ENCODE measurements at places on chromosomes 3 and 15. TPM values are rescaled to one million over a fixed set of nuclear protein-coding genes. Genes with fewer than 3 reads are reported as not detected.
A peak's percentile ranks its signal among the peaks of the same experiment; 100 is the strongest.

MITF gene
- total RNA-seq = 22.9 TPM

ARPIN gene
- 8.9 TPM for total RNA-seq

TMCO5A gene
- not detected for total RNA-seq

EPHA3 gene
- not detected for total RNA-seq

GOLGA6L7 gene
- total RNA-seq = not detected

UPK1B gene
- total RNA-seq = not detected

STARD9 gene
- 1.4 TPM for total RNA-seq

AADACL2 gene
- not detected for total RNA-seq

LMAN1L gene
- total RNA-seq = not detected

PDCD7 gene
- 18.2 TPM for total RNA-seq

A4GNT gene
- not detected for total RNA-seq

KBTBD8 gene
- 3.0 TPM for total RNA-seq

ZNF445 gene
- total RNA-seq = 4.6 TPM

PLSCR5 gene
- not detected for total RNA-seq

DNAH1 gene
- total RNA-seq = 3.1 TPM

MEGF11 gene
- 0.02 TPM for total RNA-seq

GABRB3 gene
- not detected for total RNA-seq

CISH gene
- 1.1 TPM for total RNA-seq

TRAIP gene
- total RNA-seq = 16.1 TPM

SLC38A3 gene
- total RNA-seq = not detected

LINGO1 gene
- 0.60 TPM for total RNA-seq

P2RY1 gene
- total RNA-seq = 0.19 TPM

- DNase-seq = peak; percentile 2
These were observed 25.3 kb upstream of the SI start for GRCh38 chr3:165103616-165104015.

- peak; percentile 39 for DNase-seq
These were observed 801 bp downstream of the ARHGAP31 start for GRCh38 chr3:119294696-119295671.

DNA sequence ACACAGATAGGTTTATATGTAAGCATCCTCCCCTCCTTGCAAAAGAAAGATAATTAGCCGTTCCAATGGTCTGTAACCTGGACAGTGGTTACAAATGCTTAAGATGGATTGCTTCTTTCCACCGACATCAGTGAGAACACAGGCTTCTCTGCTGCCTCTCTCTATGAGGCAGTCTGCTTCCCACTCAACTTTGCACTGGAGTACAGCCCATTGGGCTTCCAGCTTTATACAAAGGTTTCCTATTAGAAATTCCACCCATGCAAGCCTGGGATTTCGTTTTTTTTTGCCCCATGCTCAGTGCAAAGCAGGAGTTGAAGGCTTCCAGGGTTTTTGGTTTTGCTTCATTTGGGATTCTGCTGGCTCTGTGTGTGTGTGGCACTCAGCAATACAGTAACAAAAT is 47.3 kb upstream of the C3orf22 start:
- no peak for DNase-seq

- no peak for DNase-seq
These were observed 221.7 kb upstream of the CMC1 start for GRCh38 chr3:28019740-28020139.

- peak; percentile 25 for DNase-seq
These were observed 330.9 kb upstream of the C2CD4B start for GRCh38 chr15:62495670-62496614.

DNA sequence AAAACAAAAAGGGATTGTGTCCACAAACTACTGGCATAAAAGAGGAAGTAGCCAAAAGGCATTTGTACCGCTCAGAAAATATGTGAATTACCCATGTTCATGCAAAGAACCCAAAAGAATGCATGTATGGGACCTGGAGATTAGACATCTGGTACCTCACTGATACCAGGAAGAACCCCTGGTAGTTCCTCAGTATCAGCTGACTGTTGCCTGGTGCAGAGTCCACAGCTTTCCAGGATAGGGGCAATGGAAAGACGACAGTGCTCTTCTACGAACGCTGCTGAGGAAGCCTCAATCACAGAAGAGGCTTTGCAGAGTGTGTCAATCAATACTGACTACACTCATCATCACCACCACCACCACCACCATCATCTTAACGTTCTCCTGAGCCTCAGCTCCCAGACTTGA is 63.3 kb downstream of the ATP8B4 start:
- DNase-seq = no peak

DNA sequence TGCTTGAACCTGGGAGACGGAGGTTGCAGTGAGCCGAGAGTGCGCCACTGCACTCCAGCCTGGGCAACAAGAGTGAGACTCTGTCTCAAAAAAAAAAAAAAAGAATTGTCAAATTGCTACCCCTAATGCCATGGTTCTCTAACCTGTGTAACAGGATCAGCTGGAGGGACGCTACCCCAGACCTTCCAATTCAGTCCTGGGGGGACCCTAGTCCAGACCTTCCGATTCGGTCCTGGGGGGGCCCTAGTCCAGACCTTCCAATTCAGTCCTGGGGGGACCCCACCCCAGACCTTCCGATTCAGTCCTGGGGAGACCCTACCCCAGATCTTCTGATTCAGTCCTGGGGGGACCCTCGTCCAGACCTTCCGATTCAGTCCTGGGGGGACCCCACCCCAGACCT is 29.8 kb upstream of the MUC20 start:
- no peak for DNase-seq

- peak; percentile 82 for DNase-seq
These were observed 41.0 kb upstream of the PRICKLE2 start for GRCh38 chr3:64266065-64266931.

GRCh38 chr15:29550834-29551465 is 271.3 kb downstream of the TJP1 start:
- no peak for DNase-seq

DNA sequence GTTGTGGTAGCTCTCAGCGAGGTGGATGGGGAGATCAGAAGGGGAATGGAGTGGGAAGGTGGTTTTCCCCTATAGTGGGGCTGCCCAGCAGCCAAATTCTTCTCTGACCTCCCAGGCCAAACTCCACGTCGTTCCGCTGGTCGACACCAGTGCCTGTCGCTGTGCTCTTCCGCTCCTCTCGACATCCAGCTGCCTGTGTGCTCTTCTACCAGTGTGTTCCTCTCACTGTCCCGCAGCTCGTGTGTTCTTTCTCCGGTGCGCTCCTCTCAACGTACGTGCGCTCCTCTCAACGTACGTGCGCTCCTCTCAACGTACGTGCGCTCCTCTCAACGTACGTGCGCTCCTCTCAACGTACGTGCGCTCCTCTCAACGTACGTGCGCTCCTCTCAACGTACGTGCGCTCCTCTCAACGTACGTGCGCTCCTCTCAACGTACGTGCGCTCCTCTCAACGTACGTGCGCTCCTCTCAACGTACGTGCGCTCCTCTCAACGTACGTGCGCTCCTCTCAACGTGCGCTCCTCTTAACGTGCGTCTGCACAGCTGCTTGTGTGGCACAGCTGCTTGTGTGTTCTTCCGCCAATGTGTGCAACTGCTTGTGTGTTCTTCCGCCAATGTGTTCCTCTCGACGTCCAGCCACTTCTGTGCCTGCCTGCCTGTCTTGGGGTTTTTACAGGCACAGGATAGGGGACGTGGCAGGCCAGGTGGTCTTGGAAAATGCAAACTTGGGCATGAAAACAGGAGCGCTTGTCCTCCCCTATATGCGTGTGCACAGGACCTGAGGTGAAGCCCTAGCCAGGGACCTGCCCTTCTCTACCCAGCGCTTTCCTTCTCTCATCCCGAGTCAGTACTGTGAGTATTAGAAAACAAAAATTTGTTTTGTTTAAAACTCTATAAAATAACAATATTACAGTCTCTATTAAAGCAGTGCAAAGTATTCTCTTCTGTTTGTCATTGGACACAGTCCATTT is 991.1 kb downstream of the GBE1 start:
- DNase-seq = no peak

DNA sequence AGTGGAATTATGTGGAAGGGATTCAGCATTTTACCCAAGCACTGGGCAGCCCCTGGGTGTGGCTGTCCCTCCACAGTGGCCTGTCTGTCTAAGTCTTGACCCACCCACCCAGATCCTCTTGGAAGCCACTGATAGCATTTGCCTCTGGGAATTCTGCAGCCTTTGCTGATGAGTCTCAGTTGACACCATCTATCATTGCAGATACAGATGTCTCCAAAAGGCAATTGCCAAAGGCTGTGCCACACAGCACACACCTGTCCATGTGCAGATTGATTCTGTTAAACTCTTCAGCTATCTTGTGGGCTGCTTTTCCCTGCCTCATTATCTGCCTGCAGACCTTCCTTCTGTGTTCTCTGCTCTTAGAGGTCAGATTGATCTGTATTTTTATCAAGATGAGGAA is 18.1 kb downstream of the CX3CR1 start:
- no peak for DNase-seq

DNA sequence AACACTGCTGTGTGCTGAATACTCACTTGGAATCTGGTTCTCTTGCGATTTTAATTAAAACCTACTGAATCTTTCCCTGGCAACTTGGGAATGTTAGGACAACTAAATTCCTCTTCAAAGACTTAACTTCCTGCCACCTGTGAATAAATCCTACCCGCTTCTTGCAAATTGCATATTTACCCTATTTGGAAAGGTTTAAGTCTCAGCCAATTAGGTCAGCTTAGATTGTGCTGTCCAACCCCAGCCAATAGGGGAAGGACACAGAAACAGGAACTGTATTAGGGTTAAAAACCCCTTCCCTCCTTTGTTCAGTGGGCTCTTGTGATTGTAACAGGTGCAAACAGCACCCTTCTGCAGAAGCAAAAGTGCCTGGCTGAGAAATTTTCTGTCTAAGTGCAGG is 38.6 kb upstream of the FSTL1 start:
- DNase-seq = no peak

- DNase-seq = no peak
These were observed at the start of gene RYR3 for GRCh38 chr15:33310481-33311311. Gene RYR3 (plus strand): TSS chr15:33310967. CDS start chr15:33311046, 79 bp downstream.

- DNase-seq = peak; percentile 36
These were observed 309.6 kb downstream of the TUSC7 start for GRCh38 chr3:117019082-117019713.

GRCh38 chr3:46677411-46677726 is 16.1 kb downstream of the ALS2CL start:
- no peak for DNase-seq

- peak; percentile 45 for DNase-seq
These were observed 6.0 kb downstream of the CCR2 start for GRCh38 chr3:46359733-46360493.

DNA sequence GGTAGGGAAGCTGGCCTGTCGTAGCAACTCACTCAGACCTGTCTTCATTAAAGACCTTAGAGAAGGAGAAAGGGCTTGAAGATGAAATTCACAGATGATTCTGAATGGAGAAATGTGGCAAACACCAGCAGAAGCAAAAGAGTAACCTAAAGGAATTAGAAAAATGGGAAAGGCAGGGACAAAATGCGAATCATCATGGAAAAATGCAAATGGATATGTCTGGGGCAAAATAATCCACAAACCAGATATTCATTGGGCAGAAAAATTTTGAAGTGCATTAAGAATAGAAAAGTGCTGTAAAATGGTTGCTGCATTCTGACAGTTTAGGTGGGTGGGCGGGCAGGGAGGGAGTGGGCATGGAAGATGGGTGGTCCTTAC is 156.9 kb upstream of the RASGRP1 start:
- no peak for DNase-seq

- DNase-seq = no peak
These were observed 710.1 kb downstream of the SQOR start for GRCh38 chr15:46344915-46345314.

- no peak for DNase-seq
These were observed 292.8 kb upstream of the ZNF717 start for GRCh38 chr3:76078101-76078500.

DNA sequence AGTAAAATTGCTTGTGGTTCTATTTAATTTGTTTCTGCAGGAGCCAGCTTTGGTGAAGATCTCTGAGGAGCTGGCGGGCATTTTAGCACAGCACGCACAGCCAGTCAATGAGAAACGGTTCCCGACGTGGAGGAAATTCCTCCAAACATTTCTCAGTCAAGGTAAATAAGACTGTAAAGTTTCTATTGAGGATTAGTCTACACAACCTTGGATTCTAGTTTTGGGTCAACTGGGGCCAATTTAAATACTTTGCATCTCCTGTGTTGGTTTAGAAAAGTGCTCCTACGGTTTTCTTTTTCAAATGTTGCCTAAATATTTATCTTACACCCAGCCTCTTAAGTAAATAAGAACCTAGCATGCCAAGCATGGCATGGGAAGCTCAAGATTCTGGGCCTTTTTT is 104.0 kb upstream of the C15orf61 start:
- no peak for DNase-seq

Measured in A172 (cell line).